Frontal cortex (tissue), 4 donors: ENCODE measurements at places on chromosomes 16 and 17. TPM values are rescaled to one million over a fixed set of nuclear protein-coding genes. Genes with fewer than 3 reads are reported as not detected.

DNA sequence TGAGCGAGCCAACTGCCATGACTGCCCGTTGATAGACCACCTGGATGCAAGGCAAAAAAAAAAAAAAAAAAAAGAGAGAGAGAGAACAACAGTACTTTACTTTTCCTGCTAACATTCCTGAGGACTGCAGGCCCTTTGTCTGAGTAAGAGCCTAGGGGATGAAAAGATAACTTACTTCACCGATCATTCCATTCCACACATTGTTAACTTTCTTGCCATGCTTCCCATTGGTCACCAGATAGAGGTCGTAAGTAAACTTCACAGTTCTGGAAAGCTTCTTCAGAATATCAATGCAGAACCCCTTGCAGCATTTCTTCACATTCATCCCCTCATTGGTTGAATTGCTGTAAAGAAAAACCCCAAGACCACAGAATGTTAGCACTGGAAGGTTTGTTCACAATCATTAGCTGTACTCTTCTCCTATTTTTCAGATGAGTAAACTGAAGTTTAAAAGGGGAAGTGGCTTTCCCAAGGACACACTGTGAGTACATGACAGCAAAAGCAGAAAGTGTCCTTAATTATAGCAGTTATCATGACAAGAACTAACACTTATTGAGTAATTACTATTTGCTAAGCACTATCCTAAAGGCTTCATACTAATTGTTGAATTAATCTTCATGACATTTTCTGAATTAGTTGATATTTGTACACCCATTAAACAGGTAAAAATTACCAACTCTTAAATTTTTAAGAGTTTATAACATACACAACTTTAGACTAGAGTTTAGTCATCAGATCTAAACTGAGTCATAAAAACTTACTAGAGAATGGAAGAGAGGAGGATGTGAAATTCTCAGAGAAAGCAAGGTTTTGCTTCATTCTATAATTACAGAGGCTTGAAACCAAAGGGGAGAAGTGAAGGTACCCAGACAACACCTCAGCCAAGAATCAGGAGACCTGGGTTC, 341.2 kb downstream of the GRIN2A start:
- no peak for DNase-seq

GRCh38 chr17:4232168-4232813, 31.5 kb downstream of the ANKFY1 start:
- DNase-seq: no peak

The CCL17 gene
- total RNA-seq: not detected

The SLC5A11 gene
- total RNA-seq: not detected

DNA sequence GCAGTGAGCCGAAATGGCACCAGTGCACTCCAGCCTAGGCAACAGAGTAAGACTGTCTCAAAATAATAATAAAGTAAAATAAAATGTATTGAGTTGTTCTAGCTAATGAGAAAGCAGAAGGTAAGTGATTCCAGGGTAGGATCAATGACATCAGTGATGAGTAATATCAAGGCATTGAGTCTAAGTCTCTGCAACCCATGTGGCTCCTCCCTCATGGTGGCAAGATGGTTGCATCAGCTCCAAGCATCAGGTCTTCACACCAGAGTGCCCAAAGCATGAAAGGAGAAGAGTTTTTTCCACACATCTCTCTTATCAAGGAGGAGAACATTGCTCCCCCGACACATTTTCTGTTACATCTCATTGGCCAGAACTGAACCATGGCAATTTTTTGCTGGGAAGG, 34.8 kb upstream of the GAS7 start:
- DNase-seq: no peak

DNA sequence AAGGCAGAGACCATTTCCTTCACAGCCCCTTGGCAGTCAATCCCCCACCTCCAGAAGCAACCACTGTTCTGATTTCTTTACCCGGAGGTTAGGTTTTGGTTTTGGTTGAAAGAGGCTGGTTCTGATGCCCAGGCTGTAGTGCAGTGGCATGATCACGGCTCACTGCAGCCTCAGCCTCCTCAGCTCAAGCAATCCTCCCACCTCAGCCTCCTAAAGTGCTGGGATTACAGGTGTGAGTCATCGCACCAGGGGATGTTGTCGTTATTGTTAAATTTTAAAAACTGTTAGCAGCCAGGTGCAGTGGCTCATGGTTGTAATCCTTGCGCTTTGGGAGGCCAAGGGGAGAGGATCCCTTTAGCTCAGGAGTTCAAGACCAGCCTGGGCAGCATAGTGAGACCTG, 3.0 kb upstream of the CTRB2 start:
- DNase-seq: no peak

The EVPLL gene
- not detected for total RNA-seq

DNA sequence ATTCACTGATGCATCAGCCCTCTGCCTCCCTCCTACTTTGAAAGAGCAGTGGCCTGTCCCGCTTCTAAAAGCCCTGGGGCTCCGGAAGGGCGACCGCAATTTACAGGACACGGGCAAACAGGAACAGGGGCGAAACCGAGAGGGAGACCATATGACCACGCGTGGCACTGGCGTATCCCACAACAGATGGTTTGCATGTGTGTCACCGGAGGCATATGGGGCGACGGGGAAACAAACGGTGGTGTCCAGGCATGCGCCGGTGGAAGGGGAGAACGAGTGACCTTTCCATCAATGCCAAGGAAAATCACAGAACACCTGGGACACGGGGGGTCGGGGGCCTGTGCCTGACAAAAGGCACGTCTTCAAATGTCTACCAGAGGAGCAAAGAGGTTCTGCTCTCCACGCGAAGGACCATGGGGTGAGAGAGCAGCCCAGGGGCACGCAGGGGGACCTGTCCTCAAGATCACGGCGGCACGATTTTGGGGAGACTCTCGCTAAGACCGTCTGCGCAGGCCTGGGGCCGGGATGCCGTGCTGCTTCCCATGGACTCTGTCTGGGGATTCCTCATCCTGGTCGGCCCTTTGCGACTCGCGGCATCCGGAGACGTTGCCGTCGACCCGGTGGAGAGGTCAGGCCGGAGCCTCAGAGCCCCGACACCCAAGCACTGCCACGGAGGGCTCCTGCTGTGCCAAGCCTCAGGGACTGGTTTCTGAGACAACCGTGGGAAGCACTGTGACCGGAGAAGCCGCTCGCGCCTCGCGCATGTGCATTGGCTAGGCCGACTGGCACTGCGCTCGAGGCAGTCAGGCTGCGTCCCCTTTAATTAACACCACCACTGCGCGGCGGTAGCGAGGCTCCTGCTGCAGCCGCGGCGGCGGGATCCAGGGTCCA, 12.8 kb upstream of the KCNJ18 start:
- DNase-seq: no peak

The ENPP7 gene
- total RNA-seq: not detected

- no peak for DNase-seq
These were observed 173.5 kb downstream of the GSG1L start for GRCh38 chr16:27890006-27890405.
